NCI-H187 (cell line): ENCODE measurements at places on chromosomes 3 and 15.
A peak's percentile ranks its signal among the peaks of the same experiment; 100 is the strongest.

- DNase-seq, result no peak
These were observed 1.0 kb upstream of the IGF2BP2 start for GRCh38 chr3:185825639-185826481.

DNA sequence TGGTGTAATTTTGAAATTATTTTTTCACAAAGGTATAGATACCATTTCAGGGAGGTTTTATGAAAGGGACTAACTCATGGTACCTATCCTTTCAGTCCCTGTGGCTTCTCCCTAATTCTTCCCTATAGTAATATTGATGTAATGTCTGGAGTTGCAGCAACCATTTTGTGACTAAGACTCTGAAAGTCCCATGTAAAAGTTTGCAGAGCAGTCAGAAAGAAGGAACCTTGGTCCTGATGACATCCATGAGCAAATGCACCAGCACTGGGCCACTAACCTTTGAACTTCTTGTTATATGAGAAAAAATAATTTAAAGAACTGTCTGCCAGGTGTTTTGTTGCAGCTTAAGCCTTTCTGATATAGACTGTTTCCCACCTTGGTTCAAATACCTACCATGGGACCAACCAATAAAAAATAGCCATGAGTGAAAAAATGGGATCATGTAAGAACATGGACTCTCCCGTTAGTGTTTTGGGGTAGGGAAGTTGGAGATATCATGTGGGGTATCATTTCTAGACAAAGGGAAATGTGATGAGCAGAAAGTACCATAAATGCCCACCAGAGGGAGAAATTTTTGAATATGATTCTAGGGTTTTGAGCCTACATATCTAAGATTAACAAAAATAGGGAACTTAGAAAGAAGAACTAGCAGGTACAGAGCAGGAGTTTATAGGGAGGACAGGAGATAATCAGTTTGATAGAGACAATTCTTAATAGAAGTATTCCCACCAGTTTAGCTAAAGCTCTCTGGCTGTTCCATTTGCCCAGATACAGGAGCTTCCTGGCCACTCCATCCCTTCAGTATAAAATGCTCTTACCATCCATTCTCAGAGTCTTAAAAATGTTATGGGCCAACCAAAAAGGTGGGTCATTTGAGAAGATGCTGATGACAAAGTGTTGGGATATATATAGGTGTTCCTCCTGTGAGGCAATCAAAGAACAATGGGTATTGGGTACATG is 3.4 kb upstream of the CPOX start:
- DNase-seq, result no peak

DNA sequence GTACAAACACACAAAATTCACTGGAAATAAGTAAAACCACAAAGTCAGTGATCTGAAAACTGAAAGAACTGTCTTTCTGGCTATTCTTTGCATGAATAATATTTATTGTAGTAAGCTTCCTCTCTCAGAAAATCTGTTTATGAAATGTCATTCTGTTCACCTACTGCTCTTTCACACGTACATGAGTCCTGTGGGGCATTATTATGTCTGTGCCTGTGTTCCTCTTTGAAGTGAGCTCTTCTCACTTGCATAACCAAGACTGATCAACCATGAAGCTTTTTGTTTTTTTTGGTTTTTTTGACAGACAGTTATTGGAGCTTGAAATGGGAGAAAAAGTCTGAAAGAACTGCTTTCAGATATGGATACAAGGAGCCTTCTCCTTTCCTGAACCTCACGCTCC is 195.8 kb downstream of the PLCH1 start:
- no peak for DNase-seq

DNA sequence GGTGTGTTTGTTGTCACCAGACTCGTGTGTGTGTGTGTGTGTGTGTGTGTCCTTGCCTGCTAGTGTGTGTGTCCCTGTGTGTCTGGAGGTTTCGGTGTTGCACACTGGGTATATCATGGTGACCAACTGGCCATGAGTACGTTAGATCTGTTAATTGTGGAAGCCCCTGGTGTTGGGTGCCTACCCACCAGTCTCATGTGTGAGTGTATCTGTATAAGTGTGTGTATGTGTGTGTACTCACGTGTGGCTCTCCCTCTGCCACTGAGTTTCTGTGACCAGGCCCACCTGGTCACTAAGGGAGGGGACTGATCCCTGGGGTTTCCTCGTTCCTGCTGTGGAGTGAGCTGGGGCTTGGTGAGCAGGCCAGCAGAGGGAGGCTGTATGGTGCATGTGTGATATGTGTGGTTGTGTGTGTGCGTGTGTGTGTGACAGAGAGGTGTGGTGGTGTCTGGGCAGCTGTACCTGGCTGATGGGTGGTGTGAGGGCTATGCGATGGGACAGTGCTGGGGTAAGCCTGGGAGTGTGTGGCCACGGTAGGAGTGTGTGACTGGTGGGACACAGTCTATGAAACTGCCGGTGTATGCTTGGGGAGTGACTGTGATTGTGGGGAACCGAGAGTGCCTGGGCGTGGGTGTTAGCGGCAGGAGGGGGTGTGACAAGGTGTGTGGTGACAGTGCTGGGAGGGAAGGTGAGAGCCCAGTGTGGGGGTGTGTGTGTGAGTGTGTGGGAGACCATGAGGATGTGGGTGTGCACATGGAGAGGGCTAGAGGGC is 1.8 kb downstream of the PRKCD start:
- no peak for DNase-seq

DNA sequence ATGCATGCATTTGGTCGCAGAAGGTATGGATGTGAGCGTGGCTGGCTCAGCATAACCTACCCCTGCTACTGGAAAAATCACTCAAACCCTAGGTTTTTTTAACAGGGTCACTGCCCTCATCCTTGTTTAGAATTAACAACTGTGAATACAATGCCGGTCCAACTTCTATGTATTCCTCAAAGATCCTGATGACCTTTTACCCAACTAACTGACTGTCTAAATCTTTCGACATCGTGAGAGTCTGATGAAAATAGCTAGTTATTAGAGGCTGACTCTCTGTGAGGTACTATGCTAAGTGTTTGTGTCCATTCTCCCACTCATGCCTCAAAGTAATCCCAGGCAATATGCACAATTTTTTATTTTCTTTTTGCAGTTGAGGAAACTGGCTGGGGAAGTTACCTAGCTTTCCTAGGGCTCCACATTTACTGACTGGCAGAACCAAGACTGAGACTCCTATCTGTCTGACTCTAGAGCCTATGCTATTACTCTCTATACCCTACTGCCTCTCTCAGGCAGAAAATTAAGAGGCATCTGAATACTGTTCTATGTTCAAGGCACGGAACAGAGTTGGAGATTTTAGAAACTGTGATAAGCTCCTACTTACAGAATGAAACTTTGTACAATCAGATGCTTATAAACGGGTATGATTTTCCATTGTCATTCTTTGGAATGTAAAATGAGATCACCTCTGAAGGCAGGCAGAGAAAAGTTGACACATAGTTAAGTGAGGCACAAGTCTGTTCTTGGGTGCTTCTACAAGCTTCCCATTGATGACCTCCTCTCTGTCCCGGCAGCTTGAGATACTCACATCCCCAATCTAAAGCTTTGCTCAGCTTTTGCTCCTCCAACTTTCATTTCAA is 56.4 kb downstream of the FILIP1L start:
- no peak for DNase-seq

DNA sequence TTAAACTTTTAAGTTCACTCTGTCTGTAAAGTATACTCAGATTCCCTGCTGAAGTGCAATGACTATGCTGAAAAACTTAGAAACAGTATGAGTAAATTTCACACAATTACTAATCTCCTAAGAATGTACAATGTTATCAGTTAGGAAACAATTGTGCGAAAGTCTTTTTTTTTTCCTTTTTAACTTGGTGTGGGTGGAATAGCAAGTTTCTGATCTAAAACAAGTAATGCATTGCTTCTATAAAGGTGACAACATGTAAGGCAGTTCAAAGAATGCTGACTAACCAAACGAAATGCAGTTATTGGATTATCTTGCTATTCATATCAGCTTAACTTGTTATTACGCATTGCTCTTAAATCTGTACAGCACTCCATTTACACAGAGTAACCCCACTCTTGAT is 19.3 kb upstream of the SLC12A8 start:
- no peak for DNase-seq

DNA sequence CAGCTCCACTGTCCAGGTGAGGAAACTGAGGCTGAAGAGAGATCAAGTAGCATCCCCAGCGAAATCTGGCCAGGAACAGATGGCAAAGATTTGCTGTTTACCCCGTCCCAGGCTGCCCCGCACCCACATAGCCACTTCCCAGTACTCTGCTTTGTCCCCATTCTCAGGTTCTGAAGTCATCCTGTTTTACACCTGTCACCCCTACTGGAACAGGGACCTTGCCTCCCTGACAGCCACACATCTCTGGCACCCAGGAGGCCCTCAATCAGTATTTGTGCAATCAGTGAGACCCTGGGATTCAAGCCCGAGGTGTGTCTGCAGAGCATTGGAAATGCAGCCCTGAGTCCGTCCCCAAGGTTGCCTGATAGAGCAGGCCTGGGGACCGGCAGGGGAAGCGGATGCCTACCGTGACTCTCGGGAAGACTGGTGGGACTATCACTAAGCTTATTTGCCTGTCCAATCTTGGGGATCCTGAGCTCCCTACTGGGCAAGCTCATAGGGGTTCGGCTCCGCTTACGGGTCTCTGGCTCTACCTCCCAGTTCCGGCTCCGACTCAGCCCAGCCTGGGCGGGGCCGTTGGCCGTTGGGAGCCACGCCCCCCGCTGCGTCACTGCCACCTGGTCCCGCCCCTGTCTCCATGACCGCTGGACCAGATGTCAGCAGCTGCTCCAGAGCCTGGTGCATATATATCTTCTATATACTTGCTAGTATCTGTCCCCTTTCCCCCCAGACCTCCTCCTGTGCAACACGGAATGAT is 17.5 kb upstream of the FANCD2 start:
- peak; percentile 9 for DNase-seq

DNA sequence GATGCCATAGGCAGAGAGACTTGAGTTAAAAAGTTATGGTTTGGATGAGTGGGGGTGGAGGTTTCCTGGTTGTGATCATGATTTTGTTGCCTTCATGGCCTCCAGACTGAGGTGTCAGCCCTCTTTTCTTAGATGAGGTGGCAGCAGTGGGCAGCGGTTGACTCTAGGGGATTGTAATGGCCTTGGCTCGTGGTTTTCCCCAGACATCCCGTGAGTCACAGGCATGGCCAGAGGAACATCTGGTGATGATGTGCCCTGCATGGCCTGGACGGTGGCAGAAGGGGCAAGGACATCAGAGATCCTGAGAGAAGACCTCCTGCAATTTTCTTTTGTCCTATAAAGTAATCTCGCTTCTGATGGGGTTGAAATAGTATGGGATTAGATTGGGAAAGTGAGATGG is 12.4 kb downstream of the RETNLB start:
- no peak for DNase-seq
